ENCODE measurements at places on chromosomes 16 and 17.
A peak's percentile ranks its signal among the peaks of the same experiment; 100 is the strongest.

GRCh38 chr17:56890906-56891674, 22.8 kb downstream of the TRIM25 start:
- DNase-seq, result no peak

DNA sequence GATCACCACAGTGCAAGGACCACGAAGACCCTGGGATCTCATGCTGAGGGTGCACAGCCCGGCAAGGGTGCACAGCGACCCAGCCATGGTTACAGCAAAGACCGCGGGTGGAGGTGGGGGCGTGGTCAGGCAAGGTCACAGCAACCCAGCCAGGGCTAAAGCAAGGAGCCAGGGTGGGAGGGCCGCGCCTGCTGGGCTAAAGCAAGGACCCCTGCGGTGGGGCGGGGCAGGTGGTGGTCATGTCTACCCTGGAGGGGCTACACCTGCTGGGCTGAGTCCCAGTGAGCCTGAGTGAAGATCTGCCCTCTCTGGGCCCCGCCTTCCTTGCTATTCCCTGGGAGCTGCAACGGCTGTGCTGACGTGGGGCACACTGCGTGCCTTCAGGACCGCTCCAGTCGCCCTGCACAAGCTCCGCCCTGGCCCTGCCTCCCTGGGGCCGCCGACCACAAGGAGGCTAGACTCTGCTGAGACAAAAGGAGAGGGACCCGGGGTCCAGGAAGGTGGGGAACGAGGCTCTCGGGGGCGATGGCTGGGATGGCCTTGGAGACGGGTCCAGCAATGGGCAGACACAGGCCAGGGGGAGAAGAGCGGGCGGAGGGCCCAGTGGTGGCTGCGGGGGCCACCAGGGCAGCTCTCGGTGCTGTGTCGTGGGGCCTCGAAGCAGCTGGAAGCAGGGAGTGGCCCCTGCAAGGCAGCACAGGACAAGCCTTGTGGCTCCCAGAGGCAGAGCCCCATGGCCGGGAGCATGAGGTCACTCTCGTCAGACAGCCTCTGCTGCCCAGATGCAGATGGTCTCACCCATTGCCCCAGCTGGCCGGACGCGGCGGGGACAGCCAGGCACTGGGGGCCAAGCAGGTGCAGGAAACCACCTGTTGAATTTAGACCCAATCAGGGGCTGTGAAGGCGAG, 52.8 kb downstream of the CBFA2T3 start:
- no peak for DNase-seq

DNA sequence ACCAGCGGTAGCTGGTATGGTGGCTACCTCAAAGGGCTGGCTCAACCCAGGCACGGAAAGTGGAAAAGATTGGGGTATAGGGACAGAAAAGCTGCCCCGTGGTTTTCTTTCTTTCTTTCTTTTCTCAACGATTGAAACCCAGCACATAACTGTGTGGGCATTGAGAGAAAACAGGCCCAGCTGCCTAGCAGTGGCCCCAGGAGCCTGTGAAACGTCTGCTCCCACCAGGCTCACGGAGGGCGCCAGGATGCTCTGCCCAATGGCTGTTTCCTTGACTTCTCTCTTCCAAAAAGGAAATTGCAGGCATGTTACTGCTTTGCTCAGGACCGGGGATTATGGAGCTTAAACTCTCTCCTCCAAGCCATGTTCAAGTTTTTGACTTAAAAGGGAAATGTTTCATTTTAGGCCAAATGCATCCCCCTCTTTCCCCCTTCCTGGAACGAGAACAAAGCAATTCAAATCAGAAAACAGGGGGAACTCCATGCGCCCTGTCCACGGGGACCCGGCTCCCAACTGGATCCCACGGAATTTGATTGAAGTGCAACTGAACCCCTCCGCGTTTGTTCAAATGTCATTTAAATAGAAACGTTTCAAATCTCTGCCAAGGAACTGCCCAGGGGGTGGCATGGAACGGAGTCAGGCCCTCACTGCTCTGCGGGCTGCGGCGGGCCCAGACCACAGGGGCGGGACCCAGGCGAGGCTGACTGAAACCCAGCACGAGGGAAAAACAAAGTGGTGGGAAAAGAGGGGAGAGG, 133.5 kb downstream of the RGS9 start:
- DNase-seq, result no peak

DNA sequence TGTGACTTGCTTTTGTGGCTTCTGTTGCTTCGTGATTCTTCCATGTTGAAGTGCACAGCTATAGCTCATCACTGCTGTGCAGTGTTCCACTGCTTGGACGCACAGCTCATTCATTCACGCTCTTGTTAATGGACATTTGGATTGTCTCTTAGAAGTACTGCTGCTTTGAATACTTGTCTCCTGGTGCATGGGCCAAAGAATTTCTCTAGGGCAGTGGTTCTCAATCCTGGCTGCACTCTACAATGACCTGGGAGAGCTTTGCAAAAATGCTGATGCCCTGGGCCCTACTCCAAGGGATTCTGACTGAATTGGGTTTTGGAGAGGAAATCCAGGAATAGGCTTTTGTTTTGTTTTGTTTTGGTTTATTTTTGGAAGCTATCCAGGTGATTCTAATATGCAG, 20.0 kb downstream of the CCL17 start:
- no peak for DNase-seq

GRCh38 chr16:25291580-25291979, 33.9 kb upstream of the ZKSCAN2 start:
- DNase-seq, result no peak

DNA sequence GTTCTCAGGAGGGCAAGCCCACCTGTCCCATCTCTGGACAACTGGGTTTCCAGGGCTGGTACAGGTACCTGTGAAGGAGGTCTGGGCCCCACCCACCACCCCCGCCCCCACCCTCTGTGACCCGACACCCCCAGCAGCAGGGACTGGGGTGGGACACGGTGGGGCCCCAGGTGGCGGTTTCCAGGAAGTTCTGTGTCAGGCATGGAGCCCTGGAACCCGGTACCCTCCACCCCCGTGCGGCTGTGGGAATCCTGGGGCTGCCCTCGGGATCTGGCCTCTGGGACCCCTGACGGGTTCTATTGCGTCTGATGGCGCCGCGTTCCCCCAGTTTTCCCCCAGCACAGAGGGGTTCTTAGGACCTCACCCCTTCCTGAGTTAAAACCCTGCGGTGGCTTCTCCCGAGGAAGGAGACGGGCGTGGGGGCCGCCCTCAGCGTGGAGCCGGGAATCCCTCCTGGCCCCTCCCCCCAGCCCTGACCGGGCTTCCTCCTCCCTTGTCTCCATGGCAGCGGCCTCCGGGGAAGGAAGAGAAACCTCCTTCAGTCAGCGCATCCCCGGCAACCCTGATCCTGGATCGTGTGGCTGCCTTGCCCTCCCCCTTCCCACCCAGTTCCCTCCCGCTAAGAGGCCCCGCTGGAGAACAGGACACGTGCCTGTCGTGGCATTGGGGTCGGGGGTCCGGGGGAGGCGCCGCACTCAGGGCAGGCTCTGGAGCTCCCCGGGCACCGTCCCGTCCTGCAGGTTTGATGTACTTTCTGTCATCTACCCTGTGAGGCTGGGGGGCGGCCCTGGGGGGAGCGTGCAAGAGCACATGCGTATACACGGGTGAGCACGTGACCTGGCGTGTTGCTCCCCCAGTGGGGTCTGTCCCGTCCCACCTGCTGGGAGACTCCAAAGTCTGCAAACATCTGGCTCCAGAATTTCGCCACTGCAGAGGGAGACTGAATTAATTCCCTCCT, 30.3 kb downstream of the CACNA1H start:
- peak; percentile 55 for DNase-seq

- no peak for DNase-seq
These were observed at the start of gene SMTNL2 for GRCh38 chr17:4584101-4584916. Gene SMTNL2 (plus strand): TSS chr17:4584529. CDS start chr17:4584606, 77 bp downstream.

DNA sequence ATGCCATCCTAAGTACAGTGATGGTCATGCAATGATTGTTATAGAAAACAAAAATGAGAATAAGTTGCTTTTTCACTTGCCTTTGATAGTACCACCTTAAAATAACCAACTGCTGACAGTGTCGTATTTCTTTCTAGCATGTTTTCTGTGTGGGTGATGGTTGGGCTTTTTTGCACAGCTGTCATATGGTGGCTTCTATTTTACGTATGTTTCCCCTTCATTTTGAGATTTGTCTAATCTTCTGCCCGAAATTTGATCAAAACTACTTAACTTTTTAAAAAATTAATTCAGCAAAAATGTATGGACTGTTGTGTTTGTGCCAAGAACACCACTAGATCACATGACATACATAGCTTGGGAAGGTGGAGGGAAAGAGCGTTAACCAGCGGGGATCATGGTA, 90.7 kb downstream of the CLEC16A start:
- DNase-seq, result no peak

GRCh38 chr16:89641458-89642119, 15.9 kb downstream of the CHMP1A start:
- no peak for DNase-seq

- no peak for DNase-seq
These were observed 44.9 kb downstream of the ABCA8 start for GRCh38 chr17:68910251-68910705.

- DNase-seq, result no peak
These were observed 67.9 kb upstream of the RPL38 start for GRCh38 chr17:74135391-74136167.

DNA sequence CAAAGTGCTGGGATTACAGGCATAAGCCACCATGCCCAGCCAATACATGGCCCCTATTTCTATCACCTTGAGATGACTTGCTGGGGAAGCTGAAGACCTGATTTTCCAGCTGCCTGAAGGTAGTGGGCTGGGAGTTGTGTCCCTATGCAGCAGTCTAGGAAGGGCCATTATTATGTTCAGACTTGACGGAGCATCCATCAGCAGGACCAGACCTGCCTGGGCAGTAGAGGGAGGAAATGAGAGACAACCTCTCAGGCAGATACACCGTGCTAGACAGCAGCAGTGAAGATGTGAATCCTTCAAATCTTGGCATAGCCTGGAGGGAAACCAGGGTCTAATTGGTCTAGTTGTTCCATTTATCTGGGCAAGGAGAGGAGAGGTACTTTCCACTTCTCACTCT, 35.6 kb upstream of the PHOSPHO1 start:
- no peak for DNase-seq

GRCh38 chr16:50696575-50697420, 3.4 kb downstream of the NOD2 start:
- no peak for DNase-seq

GRCh38 chr16:84072014-84072413, 29.4 kb upstream of the SLC38A8 start:
- DNase-seq, result no peak

GRCh38 chr17:77493238-77493820, 352.6 kb downstream of the SEC14L1 start:
- DNase-seq, result no peak

GRCh38 chr17:17467016-17467415, 9.8 kb upstream of the MED9 start:
- DNase-seq, result no peak

DNA sequence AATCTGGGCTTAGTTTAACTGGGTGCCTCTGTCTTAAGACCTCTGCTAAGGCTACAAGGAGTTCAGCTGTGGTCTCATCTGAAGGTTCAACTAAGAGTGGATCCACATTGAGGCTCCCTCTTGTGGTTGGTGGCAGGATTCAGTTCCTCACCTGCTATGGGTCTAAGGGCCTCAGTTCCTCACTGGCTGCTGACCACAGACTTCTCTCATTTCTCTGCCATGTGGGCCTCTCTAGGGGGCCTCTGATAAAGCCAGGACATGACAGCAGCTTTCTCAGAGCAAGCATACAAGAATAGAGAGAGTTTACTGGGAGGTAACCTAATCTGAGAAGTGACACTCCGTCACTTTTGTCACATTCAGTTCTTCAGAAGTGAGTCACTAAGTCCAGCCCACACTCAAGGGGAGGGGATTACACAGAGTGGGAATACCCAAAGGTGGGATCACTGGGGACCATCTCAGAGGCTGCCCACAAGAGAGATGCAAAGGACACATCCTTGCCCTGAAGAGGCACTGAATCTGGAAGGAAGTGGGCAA, 19.2 kb upstream of the ABAT start:
- DNase-seq, result peak; percentile 2

DNA sequence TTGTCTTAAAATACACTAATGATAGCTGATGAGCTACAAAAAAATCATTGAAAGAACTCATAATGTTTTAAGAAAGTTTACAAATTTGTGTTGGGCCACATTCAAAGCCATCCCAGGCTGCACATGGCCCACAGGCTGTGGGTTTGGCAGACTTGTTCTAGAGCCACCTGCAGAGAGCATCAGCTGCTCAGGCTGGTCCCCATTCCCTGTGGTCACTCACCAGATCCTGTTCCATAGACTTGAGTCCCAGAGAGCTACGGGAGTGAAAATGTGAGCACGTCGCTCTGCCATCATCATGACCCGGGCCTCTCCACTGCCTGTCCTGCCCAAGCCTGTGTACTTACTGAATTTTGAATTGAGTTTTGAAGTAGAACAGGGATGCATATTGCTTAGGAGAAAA, 6.9 kb downstream of the SLC26A11 start:
- no peak for DNase-seq

DNA sequence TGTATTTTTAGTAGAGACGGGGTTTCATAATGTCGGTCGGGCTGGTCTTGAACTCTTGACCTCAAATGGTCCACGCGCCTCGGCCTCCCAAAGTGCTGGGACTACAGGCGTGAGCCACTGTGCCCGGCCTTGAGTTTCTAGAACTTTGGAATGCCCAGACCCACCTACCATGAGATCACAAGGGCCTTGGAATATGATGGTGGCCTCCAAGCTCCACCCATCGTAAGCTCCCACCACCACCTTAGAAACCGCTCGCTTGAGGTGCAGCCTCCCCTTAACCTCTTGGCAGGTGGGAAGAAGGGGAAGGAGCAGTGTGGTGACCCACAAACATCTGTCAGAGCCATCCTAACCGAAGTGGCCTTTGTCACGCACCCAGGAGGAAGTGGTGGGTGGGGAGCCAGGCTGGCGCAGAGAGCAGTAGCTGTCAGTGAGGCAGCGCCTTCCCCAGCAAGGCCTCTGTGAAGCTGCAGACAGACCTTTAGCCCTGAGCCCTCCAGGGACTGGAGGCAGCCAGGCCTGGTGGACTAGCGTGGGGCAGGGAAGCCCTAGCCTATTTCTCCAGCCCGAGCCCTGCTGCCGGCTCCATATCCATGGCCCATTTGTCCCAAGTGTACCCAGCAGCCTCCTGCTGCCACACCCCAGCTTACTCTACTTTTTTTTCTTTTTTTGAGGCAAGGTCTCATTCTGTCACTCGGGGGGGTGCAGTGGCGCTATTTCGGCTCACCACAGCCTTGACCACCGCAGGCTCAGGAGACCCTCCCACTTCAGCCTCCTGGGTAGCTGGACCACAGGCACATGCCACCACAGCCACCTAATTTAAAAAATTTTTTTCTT, 13.1 kb upstream of the SEPHS2 start:
- no peak for DNase-seq

- no peak for DNase-seq
These were observed 1.1 kb downstream of the CSF3 start for GRCh38 chr17:40015998-40016985.

DNA sequence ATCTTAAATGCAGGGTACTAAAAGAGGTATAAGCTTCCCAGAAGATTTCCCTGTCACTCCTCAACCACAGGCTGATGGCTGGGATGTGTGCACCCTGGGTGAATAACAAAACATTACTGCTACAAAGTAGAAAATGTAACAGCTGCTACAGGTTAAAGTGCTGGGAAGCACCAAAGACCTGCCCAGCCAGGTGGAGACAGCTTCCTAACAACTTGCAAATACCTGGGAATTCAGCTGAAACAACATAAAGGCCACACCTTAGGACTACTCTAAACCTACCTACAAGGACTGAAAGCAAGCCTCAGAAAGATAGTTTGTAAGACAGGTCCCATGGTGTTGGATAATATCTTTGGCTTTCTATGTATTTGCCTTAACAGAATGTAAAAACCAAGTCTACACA, 118.5 kb downstream of the CEP112 start:
- no peak for DNase-seq

Data from DMS79 treated with DMSO at 0.1 percent for 48 hours (cell line).